ENCODE measurements at places on chromosomes 13 and 19.

- DNase-seq: no peak
Measured at GRCh38 chr19:55958356-55958755, 10.7 kb downstream of the NLRP8 start.

- DNase-seq: no peak
Measured at GRCh38 chr19:23855676-23856075, 59.0 kb upstream of the ZNF726 start.

GRCh38 chr13:33251131-33251661, 34.4 kb downstream of the STARD13 start:
- peak; percentile 80 for DNase-seq

DNA sequence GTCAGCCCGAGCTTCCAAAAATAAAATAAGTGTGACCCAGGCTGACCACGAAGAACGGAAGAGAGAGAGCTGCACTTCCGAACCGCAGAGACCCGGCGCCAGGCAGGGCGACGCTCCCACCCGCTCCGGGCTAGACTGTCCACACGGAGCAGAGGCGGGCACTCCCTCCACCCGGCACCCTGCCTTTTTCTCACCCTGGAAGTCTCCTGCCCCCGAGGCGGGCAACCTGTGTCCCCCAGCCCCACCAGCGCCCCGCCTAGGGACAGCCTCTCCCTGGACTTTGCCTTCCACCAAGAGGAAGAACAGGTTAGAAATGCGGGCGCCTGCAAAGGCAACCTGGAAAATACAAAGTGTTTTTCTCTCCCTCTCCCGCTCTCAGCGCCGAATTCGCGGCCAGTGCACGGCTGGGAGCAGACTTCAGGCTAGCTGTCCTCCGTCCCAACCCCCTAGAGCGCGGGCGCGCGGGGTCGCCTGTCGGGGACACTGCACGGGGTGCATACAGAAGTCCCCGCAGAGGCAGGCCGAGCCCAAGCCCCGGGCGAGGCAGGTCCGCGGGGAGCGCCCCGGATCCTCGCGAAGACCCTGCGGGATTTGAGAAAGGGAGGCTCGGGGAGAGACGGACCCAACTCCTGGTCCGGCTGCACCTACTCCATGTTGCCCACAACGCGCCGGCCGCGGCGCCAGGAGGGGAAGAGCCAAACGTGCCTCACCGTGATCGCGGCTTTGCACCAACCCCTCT, 845 bp downstream of the SPRY2 start:
- DNase-seq: peak; percentile 69

DNA sequence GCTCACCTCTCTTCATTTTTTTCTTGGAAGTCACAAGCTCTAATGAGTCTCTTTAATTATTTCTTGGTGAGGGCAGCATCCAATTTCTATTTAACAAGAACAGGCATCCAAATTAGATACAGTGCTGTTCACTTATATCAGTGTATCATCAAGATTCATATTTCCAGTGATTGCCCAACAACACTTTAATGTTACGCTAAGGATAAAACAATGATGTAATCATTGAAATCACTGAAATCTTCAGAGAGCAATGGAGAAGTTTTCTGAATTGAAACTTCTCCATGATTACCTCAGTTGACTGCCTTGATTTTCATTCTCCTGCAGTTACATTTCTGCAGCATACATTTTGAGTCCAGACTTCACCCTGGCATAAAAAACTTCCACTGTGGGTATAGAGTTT, 17.1 kb upstream of the LRCH1 start:
- peak; percentile 73 for DNase-seq

- DNase-seq: no peak
Measured at GRCh38 chr13:63516124-63516523, 2100.5 kb upstream of the PCDH20 start.

GRCh38 chr13:70457474-70457873, 349.2 kb upstream of the KLHL1 start:
- no peak for DNase-seq

- no peak for DNase-seq
Measured at GRCh38 chr19:4083677-4084546, 17.2 kb upstream of the ZBTB7A start.

GRCh38 chr13:29435125-29435911, 160.2 kb downstream of the SLC7A1 start:
- DNase-seq: peak; percentile 90

DNA sequence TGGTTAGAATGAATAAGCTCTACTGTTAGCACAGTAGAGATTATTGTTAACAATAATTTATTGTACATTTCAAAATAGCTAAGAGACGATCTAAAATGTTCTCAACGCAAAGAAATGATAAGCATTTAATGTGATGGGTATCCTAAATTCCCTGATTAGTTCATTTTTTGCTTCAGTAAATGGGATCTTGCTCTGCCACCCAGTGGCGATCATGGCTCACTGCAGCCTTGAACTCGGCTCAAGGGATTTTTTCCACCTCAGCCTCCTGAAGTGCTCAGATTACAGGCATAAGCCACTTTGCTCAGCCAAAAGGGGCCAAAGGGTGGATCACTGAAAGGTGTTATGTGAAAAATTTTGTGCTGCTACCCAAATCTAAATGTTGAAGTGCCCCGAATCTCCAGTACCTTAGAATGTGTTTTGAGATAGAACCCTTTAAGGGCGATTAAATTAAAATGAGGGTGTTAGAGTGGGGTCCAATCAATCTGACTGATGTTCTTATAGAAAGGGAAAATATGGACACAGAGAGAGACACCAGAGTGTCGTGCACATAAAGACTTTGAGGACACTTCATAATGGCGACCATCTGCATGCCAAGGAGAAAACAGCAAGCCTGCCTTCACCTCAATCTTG, 31.5 kb upstream of the ZNF766 start:
- DNase-seq: peak; percentile 87

GRCh38 chr19:30097746-30098280, 155.8 kb downstream of the URI1 start:
- no peak for DNase-seq

GRCh38 chr19:861756-862580, 2.5 kb downstream of the CFD start:
- peak; percentile 74 for DNase-seq

- DNase-seq: no peak
Measured at GRCh38 chr19:33883859-33884519, 87.3 kb downstream of the KCTD15 start.

DNA sequence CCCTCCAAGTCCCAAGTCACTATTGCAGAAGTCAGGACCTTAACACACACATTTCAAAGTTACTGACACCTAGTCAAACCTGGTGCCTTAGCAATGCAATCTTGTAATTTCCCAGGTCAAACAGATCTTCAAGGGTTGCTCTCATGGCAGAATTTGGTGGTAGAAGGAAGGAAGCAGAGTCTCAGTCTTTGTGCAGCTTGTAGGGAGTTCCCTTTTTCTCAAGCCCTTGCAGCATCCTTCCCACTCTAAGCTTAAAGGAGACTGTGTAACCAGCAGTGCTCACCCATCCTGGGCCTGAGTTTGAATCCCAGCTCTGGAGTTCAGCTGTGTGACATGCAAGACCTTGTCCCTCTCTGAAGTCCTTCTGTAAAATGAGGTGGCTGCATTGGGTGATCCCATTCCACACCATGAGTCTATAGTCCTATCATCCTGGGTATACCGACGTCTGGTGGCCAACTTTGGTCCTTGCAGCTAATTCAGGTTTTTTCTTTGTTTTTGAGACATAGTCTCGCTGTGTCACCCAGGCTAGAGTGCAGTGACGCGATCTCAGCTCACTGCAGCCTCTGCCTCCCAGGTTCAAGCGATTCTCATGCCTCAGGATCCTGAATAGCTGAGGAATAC, 9.8 kb downstream of the SIGLEC10 start:
- DNase-seq: peak; percentile 11

DNA sequence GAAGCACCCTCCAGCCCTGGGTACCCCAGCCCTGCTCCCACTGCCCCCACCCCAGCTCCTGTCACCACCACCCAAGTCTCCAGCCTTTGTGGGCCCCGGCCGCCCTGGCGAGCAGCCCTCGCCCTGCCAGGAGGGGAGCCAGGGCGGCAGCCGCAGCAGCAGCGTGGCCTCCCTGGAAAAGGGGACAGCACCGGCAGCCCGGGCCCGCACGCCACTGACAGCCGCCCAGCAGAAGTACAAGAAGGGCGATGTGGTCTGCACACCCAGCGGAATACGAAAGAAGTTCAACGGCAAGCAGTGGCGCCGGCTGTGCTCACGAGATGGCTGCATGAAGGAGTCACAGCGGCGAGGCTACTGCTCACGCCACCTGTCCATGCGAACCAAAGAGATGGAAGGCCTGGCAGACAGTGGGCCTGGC, 3.9 kb downstream of the CIC start:
- no peak for DNase-seq

GRCh38 chr13:39023316-39023715, 14.6 kb downstream of the PROSER1 start:
- peak; percentile 42 for DNase-seq

GRCh38 chr13:48741377-48741776, 87.6 kb downstream of the CYSLTR2 start:
- DNase-seq: peak; percentile 9

All from adipocyte (in vitro differentiated cells).